ENCODE measurements at places on chromosomes 7 and 10.
A peak's percentile ranks its signal among the peaks of the same experiment; 100 is the strongest.

- peak; percentile 70 for DNase-seq
These were observed 480.9 kb downstream of the ETV1 start for GRCh38 chr7:13508586-13508985.

- DNase-seq, result no peak
These were observed 117.7 kb downstream of the RSU1 start for GRCh38 chr10:16699435-16700057.

- DNase-seq, result no peak
These were observed 7.0 kb downstream of the FAM221A start for GRCh38 chr7:23687011-23687410.

- DNase-seq, result no peak
These were observed 6.5 kb downstream of the GNB2 start for GRCh38 chr7:100679927-100680575.

GRCh38 chr10:32960022-32960421 is 2.0 kb upstream of the ITGB1 start:
- DNase-seq, result no peak

- DNase-seq, result no peak
These were observed 20.5 kb upstream of the GSDME start for GRCh38 chr7:24777806-24778205.

- no peak for DNase-seq
These were observed 28.3 kb downstream of the CCDC3 start for GRCh38 chr10:12973149-12973718.

DNA sequence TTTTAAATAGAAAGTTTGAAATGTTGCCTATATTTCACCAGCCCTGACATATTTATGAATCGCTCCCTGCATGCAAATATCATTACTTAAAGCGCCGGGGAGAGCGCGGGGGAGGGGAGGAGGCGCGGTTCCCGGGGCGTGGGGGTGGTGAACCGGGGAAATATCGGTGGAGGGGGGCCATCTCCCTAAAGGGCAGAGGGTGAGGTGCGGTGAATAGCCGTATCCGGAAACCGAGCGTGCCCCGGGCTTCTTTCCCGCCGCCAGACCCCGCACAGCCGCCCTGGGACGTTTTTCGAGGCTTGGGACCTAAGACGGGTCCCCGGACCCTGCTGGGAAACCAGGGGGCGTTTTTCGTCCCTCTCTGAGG is 6.9 kb upstream of the ZNF503 start:
- DNase-seq, result no peak

DNA sequence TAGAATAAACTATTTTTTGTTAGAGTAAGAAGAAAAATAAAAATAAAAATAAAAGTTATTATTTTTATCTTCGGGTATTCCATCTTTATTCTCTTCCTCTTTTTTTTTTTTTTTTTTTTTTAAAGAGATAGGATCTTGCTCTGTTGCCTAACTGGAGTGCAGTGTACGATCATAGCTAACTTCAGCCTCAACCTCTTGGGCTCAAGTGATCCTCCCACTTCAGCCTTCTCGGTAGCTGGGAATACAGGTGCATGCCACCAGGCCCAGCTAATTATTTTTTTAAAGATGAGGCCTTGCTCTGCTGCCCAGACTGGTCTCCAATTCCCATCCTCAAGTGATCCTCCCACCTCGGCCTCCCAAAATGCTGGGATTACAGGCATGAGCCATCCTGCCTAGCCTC is 15.4 kb downstream of the STAM start:
- no peak for DNase-seq

DNA sequence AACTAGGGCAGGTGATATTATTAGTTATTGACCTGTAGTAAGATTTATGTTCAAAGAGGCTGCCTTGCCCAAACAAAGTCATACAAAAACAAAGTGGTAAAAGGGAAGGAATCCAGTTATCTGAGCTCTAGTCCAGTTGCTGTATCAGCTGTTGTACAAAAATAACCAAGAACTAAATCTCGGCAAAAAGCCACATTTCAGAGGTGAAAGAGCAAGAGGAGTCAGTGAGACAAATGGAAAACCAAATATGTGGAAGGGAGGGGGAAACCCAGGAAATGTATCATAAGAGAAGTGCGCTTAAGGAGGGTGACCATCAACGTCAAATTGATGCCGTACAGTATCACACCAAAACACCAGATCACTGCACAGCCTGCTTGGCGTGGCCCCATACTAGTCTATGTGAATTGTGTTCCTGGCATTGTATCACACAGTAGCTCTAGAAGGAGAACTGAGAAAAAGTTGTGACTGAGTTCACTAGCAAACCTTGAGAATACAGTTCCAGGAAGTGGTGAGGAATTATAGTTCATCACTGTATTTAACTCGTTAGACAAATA is 6.4 kb downstream of the AGBL3 start:
- no peak for DNase-seq

GRCh38 chr10:96606946-96607345 is 20.1 kb upstream of the TM9SF3 start:
- DNase-seq, result no peak

- peak; percentile 62 for DNase-seq
These were observed 24.6 kb upstream of the MKLN1 start for GRCh38 chr7:131302876-131303707.

DNA sequence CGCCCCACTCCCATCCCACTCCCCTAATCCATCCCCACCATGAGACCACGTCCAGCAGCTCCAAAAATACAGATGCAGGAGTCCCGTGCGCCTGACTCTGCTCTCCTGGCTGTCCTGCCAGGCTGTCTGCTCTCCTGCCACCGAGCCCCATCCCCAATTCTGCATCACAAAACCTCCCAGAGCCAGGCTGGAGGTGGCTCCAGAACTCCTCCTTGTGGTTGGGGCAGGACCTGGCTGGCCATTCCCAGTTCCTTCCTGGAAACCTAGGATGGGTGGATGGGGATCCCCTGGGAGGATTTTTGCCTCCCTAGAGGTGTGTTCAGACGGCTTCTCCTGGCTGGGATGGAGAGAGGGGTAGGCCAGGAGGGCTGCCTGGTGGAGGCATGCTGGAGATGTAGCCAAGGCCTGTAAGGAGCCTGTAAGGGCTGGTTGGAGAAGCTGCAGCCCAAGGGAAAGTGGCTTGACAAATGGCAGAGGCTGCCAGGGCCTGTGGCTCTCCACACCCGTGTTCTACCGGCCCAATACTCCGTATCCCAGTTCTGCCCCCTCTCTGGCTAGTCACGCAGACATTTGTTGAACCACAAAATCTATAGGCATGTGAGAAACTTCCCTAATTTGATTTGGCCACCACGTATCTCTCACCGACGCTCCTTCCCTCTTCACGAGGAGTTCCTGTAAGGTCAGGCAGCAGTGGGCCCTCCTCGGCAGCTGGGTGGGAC is 99.3 kb downstream of the ARHGAP22 start:
- no peak for DNase-seq

GRCh38 chr10:20746856-20747255 is 150.3 kb downstream of the NEBL start:
- DNase-seq, result no peak

DNA sequence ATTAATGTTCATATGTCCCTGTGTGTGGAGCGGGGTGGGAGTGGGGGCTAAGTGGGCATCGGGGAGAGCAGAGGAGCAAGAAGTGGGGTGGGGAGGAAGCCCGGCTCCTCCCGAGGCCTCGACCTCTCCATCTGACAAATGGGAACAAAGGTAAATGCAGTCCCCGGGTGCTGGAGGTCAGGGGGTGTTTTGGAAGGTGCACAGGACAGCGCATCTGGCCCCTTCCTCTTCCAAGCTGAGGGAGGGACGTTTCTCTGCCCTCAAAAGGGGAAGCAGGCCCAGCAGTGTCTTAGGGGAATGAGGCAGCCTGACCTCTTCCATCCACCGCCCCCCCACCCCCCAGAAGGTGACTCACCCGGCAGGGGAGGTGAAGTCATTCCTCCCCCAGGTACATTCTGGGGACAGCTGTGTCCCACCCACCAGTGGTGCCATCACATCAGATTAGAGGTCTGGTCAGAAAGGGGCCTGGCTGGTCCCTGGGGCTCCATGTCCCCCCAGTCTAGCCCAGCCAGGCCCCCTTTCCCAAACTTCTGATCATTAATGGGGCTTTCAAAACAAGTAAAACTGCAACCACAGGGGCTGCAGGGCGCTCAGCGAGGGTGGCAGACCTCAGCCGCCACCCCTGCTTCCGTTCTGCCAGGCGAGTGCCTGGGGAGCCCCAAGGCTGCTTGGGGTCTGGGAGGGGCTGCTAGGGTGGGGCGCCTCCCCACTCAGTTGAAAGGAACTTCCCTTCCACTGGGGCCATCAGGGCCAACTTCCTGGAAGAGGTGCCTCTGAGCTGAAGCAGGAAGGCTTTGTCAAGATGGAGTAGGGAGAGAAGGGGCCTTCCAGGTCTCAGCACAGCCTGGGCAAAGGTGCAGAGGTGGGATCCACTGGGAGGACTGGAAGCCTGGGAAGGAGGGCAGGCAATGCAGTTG is 10.8 kb downstream of the LFNG start:
- no peak for DNase-seq

DNA sequence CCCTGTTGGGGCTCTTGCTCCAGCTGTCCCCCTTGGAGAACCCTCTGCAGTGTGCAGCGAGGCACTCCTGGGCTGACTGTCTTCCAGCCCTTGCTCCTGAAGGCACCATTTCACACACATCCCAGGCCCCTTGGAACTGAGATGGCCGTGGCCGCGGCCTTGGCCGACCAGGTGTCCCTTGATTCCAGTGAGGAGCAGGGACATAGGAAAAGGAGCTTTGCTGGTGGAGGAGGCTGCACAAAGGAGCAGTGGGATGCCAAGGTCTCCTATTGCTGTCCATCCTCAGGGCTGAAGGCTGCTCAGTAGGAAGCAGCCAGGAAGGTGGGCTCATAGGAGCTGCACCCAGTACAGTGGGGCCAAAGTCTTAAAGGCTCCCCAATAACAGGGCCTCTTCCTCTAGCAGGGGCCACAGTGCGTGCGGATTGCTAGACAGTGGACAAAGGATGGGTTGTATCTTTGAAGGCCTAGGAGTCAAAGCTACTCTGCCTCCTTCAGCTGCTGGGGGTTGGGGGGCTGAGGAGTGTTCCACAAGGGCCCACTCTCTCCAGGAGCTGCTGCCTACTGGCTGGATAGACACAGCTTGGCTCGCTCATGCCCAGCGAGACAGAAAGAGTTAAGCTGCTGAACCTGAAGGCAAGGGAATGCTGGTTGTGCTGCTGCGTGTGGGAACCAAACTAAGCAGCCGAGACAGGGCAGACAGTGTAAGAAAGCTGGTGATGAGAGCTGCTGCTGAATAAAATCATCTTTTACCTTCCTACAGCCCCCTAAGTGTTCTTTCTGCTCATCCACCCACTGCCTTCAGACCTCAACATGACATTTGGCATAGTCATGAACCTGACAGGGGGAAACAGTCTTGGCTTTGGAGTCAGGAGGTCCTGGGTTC is 891.9 kb upstream of the ZNF722 start:
- DNase-seq, result no peak

- no peak for DNase-seq
These were observed 4.1 kb downstream of the OTUD1 start for GRCh38 chr10:23442936-23443335.

DNA sequence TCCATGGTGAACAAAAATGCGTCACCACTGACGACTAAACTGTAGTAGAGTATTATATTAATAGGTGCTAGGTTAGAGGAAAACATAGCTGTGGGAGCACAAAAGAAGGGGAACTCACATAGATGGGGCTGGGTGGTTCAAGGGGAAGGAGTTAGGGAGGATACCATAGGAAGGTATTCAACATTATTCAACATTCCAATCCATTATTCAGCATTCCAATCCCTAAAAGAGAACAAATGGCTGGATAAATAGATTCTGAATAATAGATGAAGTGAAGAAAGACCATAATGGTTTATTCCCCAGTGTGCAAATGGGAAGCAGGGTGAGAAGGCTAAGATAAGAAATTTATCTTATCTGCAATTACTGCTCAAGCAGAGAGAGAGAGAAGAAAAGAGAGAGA is 61.4 kb downstream of the AASS start:
- DNase-seq, result no peak

- peak; percentile 41 for DNase-seq
These were observed 114.8 kb upstream of the DIP2C start for GRCh38 chr10:804191-804781.

GRCh38 chr10:122420624-122421007 is 33.8 kb upstream of the ARMS2 start:
- no peak for DNase-seq

DNA sequence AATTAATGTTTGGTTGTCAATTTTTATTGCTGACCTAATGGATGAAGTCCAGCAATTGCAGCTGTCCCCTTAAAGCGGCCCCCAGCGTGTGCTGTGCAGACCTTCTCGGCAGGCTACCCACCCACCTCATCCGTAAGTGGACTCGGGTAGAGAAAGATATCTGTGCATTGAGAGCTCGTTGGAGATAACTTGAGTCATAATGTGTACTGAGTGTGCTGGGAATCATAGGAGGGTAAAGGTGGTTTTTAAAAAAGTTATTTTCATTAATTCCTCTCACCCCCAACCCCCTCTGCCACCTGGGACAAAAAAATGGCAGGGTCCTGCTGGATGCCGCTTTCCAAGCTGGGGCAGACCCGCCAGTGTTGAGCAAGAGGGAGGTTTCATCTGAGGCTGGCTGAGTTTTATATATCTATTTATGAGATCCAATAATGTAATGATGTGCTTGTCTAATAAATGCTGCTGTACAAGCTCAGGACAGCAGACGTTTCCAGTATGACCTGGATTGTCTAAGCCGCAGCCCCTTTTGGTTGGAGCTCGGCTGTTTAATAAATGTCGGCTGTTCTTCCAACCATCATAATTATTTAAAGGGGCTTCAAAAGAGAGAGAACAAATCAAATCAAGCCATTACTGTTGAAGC is 119.1 kb downstream of the NKX6-2 start:
- no peak for DNase-seq

GRCh38 chr10:51669041-51669440 is 30.4 kb downstream of the CSTF2T start:
- no peak for DNase-seq

DNA sequence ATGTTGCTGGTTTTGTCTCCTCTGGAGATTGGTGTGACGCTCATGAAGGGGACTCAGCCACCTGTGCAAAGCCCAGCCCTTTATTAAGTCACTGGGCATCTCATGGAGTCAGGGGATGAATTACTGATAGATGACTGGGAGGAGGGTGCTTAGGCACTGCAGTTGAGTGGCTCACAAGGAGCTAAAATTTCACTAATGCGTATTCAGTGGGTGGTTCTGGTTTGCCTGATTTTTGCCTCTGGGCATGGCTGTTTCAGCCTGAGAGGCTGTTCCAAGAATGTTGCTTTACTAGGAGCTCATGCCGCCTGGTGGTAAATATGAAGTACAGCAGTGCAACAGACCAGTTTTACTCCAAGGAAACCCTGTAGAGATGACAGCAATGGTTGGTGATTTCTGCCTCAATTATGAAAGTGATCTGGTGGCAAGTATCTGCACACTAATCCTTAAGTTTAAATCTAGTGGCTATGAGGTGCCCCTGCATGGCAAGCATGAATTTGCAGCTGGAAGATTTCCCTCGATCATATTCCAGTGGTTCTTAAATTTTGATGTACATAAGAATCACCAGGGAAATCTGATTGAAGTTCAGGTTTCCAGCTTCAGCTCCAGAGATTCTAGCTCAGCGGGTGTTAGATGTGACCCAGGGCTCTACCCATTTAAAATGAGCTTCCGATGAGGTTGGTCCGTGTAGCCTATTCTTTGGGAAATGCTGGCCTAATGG is 19.9 kb downstream of the ACTA2 start:
- peak; percentile 94 for DNase-seq

DNA sequence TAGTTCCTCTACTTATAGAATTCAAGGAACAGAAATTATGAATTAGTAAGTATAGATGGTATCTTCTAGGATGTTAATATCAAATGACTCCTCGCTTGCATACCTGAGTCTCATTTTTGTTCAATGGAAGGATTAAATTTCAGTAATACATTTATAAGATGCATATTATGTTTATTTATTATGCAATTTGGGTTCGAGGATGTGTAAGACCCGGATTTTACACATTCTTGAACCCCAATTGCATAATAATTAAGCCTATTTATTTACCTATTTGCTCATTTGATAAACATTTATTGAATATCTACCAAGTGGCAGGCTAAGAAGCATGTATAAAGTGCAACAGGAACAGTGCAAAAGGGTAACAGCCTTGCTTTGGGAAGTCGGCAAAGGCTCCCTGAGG is 52.6 kb downstream of the ICA1 start:
- no peak for DNase-seq

All from islet precursor cell (in vitro differentiated cells).